HFF-Myc (cell line): ENCODE measurements at places on chromosomes 12 and 14.

DNA sequence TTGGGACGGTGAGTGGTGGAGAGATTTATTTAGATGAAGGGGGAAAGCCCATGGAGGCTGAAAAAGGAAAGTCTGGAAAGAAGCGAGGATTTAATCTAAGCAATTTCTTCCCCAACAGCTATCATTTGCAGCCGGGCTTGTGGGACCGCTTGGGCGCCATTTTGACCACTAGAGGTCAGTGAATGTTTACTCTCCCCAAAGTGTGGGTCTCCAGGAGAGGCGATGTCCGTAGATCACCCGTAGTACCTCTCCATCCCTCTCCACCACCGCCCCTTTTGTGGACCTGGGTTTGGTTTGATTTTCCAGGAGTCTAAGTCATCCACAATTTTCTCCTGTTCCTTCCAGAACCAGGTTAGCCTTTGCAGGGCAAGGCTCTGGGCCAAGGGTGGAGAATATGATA lies 91.2 kb upstream of the PARP11 start:
- DNase-seq: no peak

DNA sequence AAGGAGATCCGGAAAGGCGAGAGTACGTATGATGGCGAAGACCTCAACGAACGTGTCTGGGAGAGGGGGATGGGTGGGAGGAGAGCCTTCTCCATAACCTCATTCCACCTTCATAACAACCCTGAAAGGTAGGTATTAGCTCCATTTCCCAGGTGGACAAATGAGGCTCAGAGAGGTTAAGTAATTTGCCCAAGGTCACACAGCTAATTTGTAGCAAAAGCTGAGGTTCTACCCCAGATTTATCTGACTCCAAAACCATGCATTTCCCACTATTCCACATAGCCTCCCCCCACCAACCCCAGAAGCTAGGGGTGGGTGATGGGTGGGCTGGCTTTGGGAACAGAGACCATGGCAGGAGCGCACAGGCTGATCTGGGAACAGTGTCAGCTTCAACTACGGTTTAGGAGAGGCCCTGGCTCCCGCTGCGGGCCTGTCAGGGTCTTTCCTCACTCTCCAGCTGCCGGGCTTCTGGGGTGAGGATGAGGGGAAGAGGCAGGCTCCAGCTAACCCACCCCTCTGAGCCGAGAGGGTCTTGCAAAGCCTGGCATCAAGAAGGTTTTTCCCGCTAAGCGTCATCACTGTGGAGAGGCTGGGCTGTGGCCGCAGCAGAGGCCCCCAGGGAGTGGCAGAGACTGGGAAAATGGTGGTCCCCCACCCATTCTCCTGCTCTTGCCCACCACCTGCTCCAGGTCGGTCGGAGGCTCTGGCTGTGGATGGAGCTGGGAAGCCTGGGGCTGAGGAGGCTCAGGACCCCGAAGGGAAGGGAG lies 8.9 kb downstream of the CHGA start:
- no peak for DNase-seq

DNA sequence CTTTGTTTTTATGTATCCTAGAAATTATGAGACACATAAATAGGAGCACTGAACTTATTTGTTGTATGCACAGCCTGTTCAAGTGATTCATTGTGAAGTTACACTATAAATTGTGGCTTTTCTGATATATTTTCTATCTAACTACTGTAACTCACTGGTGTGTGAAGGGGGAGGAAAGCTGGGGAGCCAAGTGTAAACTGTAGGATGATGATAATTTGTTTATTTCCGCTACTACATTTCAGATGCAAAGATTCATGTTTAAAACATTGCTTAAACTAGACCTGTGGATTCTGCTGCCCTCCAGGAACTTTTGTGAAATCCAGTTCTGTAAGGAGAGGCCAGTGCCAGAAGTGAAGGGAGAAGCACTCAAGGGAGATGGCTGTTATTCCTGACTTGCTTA lies 3.3 kb downstream of the TMTC2 start:
- no peak for DNase-seq

GRCh38 chr14:22099942-22100763 lies 426.5 kb upstream of the OR4E1 start:
- DNase-seq: peak; percentile 32

- no peak for DNase-seq
Observed at GRCh38 chr12:66011731-66012130, 118.8 kb downstream of the LLPH start.

GRCh38 chr14:100673085-100673806 lies 53.4 kb upstream of the DLK1 start:
- no peak for DNase-seq

- DNase-seq: peak; percentile 42
Observed at GRCh38 chr14:74459289-74459946, 33.4 kb upstream of the SYNDIG1L start.

DNA sequence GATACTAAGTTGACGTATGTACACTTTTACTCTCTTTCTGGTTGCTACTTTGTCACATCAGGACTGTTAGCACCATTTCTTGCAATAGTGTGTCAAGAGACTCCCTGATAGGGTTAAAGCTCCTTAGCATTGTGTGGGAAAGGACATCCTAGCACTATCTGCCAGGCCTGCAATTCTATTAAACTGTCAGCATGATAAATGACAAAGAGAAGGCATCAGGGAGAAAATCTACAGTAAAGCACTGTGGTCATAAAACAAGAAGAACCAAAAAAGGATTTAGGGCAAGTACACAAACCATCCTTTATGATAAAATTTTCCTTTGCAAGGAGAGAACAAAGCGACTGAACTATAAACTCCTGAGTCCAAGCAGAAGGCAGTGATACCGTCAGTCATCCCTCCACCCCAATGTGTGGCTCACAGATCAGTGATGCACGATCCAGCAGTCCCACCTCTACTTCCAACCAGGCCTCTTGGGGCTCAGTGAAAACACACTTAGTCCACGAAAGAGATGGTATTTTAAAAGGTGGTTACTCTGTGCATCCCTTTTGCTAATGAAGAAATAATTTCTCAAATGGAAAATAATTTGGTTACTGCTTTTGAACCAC lies 31.4 kb upstream of the SLC35F4 start:
- DNase-seq: no peak

DNA sequence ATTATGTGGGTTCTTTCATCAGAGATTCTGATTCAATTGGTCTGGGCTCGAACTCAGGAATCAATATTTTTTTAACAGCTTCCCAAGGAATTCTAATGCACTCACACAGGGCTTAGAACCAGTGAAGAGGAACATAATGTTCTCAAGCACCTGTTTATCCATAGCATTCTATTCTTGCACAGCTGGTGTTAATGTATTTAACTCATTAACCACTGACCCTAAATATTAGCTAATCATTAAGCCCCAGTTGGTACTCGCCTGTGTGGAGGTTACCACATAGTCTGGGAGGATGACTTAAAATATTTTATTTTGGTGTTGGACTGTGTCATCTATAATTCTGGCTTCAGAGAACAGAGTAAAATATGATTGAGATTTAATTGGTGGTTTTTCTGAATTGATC lies 45.3 kb downstream of the LRP6 start:
- no peak for DNase-seq

DNA sequence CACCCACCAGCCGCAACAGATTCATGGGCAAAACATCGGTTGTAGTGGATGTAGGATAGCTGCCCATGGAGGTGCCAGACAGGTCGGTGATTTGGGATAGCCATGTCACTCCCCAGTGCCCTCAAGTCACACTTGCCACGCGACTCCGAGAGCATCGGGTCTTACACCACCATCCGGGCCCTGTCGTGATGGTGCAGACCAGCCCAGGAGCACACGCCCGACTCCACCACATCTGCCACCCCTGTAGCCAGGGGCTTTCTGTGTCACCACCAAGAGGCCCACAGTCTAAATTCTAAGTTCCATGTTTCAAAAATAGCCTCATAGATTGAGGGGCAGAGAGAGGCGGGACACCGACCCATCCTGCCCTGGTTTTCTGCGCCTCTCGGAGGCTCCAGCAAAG lies 18.0 kb downstream of the FOXN4 start:
- DNase-seq: no peak

DNA sequence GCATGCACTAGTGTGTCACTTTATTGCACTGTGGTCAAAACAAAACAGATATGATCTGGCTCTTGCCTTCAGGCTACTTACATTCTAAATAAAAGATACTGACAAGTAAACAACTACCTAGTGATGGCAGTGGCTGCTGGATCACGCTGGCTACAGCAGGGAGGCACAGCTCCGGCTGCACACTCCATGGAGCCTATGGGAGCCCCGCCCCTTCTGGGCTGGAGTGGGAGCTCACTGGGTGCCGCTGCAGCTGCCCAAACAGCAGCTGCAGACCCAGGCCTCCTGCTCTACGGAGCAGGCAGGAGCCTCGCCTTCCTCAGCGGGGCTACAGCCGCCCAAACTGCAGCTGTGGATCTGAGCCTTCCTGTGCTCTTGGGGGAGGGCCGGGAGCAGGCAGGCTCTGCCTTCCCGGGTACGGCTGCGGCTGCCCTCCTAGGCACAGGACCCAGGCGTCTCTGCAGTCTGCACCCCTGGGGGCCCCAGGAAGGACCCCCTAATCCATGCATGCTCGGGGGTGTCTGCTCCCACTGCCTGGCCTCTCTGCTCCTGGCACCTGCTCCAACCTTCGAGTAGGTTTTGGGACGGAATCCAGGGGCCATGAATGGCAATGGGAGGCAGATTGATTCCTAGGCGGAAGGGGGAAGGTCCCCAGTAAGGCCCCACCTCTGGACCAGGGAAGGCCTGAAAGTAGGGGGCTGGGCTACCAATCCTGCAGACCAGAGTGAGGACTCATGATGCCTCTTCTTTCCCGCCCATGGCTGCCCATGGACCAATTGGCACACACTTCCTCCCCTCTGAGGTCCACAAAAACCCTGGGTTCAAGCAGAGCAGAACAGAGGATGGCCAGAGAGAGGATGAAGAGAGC lies 253.1 kb downstream of the ANO6 start:
- DNase-seq: no peak

DNA sequence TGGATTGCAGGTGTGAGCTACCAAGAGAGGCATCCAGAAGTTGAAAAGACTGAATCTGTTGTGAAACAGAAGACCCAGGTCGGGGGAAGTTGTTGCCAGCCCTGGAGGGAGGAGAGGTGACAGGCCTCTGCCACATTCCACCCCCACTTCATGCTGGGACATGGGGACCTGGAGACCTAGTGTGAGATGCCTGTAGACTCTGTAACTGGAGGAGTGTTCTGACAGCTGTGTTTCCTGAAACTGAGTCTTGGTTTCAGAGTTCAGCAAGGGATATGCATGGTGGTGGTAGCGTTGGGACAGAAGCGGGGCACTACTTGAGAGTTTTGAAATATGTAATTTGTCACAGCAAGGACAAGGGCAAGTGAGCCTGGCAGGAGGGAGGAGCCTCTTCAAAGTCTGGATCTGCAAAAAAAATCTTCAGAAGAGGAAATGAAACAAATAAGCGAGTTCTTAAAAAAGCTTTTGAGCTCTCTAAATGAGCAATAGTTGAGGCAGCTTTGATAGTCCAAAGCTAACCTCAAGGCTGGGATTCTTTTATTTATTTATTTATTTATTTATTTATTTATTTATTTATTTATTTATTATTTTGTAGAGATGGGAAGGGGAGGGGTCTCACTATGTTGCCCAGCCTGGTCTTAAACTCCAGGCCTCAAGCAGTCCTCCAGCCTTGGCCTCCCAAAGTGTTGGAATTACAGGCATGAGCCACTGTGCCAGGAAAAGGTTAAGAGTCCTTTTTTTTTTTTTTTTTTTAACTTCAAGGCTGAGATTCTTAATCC lies 58.9 kb upstream of the EEA1 start:
- DNase-seq: no peak

- DNase-seq: no peak
Observed at GRCh38 chr14:75175677-75176141, 703 bp downstream of the TMED10 start.

DNA sequence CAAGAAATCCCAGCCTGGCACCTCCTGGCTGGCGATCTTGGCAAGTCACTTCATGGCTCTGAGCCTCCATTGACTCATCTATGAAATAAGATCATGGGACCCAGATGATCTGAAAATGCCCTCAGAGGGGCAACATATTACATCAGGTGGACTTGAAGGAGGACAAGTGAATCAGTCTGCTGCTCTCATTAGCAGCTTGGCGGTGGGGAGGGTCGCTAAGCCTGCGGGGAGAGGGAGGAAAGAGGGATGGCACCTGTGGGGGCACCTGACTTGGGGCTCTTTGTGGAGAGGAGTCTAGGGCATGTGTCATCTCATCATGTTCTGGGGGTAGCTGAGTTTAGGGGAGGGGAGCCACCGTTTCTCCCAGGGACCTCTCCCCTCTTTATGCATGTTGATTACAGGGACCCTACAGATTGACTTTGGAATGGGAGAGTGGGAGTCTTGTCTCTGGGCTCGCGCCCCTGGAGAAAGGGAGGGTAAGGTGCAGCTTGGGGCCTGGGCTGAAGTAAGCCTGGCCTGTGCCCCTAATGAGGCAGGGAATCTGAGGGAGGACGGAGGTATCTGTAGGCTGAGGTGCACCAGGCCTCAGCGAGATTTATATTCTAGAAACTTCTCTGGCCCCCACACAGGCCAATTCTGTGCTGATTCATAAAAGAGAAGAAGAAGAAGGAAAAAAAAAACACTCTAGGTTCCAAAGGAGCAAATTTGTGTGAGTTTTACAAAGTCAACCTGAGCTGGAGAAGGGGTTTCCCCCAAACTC lies 29.3 kb upstream of the BATF start:
- DNase-seq: no peak

DNA sequence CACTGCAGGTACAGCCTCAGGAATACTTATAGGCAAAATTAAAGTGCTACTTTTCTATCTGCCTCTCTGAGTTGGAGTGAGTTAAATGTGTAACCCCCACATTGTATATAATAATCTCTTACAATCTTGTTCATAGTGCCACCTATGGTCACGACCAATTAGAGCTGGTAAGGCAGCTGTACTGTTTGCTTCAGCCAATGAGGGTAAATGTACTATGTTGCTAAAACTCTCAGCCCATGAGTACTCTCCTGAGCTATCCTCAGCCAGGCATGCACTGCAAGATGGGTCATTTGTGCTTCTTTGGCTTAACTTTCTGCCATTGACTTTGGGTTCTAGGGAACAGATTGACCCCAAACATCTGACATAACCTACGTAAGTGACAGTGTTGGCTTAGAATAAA lies 15.0 kb upstream of the MDM2 start:
- DNase-seq: no peak

GRCh38 chr12:52360663-52361271 lies 6.5 kb downstream of the KRT85 start:
- DNase-seq: no peak

GRCh38 chr14:55332654-55333570 lies 61.7 kb downstream of the FBXO34 start:
- no peak for DNase-seq

DNA sequence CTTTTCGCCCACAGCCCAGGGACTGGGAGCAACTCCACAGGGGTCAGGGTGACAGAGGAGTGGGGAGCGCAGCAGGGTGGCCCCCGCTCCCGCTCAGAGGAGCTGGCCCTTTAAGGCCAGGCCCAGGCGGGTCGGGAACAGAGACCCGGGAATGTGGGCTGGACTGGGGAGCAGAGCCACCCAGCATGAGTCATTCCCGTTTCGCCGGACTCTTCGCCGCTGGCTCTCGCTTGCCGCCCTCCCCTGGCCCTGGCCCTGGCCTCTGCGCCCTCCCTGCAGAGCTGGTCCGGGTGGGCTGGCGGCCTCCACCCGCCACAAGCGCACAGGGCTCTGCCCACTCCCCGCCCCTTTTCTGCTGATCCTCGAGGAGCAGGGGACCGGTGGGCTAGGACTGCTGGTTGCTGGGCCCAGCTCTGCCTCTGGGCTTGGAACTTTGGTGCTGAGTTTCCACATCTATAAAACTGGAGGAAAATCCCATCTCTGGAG lies 92.8 kb downstream of the NINJ2 start:
- DNase-seq: no peak

- no peak for DNase-seq
Observed at GRCh38 chr12:3913278-3913677, 40.1 kb upstream of the PARP11 start.

- DNase-seq: no peak
Observed at GRCh38 chr12:2481346-2481745, 313.4 kb upstream of the FKBP4 start.
